ENCODE measurements at places on chromosomes 3 and 15. TPM values are rescaled to one million over a fixed set of nuclear protein-coding genes. Genes with fewer than 3 reads are reported as not detected.
A peak's percentile ranks its signal among the peaks of the same experiment; 100 is the strongest.

GRCh38 chr15:85955501-85956391, 123.9 kb upstream of the AGBL1 start:
- DNase-seq, result no peak

GRCh38 chr15:93459396-93459795, 370.4 kb upstream of the RGMA start:
- no peak for DNase-seq

GRCh38 chr15:56356616-56357015, 8.6 kb upstream of the TEX9 start:
- DNase-seq, result no peak

- DNase-seq, result peak; percentile 72
Observed at GRCh38 chr3:115146418-115147328, at the start of gene ZBTB20. Gene ZBTB20, minus strand, starts transcription at chr3:115147288.

DNA sequence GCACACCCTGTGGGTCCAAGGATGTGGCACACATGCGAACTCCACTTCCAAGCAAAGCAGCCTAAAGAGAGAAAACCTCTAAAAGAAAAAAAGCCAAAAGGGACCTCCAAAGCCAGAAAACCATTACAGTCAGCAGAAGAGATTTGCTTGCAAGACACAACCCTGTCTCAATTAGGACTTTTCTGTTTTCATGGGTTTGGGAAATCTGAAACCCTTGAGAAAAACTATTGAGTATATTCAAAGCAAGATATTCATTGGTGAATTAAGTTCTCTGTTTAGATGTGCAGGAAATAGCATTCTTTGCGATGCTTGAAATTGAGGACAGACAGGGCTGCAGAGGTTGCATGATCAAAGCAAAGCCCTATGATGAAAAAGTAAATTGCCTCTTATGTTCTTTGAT, 10.2 kb upstream of the LDHAL6B start:
- no peak for DNase-seq

DNA sequence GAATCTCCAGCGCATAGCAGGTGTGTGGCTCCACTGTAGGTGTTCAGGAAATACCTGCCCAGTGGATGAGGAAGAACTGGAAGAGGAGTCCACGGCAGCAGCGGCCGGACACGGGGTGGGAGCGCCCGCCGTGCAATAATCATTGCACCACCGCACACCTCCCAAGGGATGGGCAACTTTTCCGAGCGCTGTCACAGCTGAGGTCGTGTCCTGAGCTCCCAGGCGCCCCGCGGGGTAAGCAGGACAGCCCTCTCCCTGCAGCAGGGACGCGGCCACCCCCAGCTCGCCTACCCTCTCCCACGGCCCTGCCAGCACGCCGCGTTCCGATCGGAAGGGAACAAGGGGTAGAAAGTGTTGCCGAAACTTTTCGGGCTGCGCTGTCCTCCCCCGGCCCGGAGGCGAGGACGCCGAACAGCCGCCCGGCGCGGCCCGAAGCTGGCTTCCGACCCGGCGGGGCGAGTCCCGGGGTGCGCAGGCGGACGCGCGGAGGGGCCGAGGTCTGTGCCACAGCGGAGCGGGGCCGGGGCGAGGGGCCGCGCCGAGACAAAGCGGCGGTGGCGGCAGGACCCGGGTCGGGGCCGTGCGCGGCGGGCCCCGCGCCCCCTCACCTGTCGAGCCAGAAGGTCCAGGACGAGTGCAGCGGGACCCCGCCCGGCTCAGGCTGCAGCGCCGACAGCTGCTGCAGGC, 475 bp downstream of the EIF4E3 start:
- DNase-seq, result no peak

DNA sequence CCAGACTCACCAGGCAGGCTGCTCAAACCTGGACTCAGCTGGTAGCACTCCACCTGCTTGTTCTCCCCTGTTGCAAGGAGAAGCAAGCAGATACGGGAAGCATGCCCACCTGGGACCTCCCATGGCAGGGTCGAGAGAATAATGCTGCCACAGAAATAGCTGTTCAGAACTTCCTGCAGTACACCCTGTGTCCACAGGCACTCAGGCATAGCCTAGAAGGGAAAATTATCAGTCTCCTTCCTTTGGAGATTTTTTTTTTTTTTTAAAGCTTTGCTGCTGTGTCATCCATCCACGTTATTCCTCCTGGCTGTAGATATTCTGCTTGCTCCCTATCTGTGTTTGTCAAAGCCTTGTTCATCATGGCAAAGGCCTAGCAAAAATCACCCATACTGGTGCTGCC, 32.7 kb upstream of the RPS17 start:
- no peak for DNase-seq

GRCh38 chr3:176208915-176209314, 988.4 kb downstream of the TBL1XR1 start:
- DNase-seq, result no peak

DNA sequence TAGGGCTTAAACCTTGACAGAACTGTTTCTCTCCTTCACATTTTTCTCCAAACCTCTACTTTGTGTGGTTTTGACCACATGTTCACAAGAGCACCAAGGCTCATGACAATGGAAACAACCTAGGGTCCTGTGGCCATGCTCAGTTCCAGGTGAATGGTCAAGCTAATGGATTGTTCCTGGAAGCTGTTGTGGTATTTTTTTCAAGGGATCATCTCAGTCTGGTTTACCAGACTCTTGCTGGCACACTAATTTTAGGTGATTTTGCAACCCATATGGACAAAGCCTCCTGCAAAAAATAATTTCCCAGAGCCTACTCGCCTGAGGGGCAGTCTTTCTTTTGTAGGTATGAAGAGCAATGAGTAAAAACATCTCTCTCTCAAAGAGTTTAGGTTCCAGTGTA, 67.2 kb downstream of the LSAMP start:
- no peak for DNase-seq

DNA sequence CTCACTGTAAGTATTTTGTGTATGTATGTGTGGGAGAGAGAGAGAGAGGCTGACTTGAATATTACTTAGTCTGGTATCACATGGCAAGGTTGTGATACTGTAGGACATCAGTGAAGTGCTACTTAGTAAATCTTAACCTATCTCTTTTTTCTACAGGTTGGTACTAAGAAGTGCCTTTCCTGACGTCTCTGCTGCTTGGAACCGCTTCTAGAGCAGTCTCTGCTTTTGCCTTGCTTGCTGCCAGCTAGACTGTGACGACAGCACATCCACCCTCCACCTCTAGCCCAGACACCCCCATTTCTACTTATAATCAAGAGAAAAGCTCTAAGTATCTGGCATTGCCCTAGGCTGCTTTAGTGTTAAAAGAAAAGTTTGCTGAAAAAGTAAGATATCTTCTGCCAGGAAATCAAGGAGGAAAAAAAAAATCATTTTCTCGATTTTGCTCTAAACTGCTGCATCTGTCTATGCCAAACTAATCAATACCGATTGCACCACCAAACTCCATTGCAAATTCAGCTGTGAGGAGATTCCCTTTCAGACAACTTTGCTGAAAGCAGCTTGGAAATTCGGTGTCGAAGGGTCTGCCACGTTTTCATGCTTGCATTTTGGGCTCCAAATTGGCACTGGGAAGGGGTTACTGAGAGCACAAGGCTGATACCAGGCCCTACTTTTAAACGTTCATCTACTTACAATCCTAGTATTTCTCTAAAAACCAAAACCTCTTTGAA, 30.7 kb downstream of the MBNL1 start:
- DNase-seq, result peak; percentile 26

DNA sequence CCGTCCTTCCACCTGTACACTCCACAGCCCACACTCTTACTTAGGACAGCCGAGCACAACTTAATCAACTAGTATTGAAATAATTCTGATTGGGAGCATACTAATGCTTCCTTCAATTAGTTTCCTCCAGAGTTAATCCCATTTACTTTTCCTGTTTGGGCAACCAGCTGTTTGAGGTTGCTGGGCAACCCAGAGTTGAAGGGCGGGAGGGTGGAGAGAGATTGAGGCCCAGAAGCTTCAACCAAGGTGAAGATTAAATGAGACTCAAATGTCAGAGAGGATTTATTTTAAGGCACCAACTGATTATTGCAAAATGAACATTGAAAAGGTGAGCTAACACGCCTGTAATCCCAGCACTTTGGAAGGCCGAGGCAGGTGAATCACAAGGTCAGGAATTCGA, 428.5 kb upstream of the SEMA6D start:
- DNase-seq, result no peak

DNA sequence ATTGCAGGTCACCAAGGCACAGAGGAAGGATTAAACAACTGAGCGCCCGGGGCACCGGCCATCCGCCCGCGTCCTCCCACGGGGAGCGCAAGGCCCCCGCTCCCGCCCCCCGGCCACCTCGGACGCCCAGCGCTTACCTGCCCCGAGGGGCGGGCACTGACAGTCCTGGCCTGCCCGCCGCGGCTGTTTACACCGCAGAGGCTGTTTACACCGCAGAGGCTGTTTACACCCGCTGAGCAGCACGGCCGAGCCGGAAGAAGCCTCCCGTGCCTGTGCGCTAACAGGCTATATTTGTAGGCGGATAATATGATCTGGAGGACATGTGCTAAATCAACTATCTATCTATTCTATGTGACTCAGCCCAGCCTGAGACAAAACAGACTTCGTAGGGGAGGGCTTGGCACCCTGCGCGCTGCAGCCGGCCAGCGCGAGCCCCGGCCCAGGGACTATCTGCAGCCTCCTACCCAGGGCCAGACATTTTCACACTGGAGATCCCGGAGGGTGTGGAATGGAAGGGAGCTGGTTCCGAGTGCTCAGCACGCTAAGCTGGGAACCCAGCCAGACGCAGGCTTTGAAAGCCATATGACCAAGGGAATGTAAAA, at the start of gene LRRC2:
Gene LRRC2 (minus strand): TSS at position 263 of the 602 bp plus-strand sequence. CDS start 14,711 bp downstream, outside the sequence.
- DNase-seq, result no peak

- no peak for DNase-seq
Observed at GRCh38 chr3:13610006-13610570, 61.2 kb downstream of the FBLN2 start.

- no peak for DNase-seq
Observed at GRCh38 chr15:98791046-98791701, 142.8 kb downstream of the IGF1R start.

- DNase-seq, result no peak
Observed at GRCh38 chr3:11914651-11915050, 68.0 kb upstream of the TAMM41 start.

GRCh38 chr3:66989860-66990696, 8.0 kb upstream of the KBTBD8 start:
- peak; percentile 71 for DNase-seq

DNA sequence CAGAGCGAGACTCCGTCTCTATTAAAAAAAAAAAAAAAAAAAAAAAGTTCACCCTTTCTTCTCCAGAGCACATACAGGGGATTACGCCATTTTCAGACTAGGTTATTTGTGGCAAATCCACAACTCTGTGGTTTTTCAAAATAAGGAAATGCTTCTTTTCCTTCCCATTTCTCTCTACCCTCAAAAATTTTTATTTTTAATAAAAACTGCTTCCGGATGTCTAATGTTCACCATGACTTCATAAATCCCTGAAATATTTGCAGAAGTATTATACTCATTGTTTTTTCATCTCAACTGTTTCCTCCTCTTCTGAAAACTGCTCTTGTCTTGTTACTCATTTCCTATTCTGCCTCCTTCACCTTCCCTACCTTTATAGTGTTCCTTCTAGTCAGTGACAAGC, 45.0 kb upstream of the SLC12A8 start:
- no peak for DNase-seq

- DNase-seq, result no peak
Observed at GRCh38 chr3:15110206-15110605, 11.3 kb upstream of the RBSN start.

DNA sequence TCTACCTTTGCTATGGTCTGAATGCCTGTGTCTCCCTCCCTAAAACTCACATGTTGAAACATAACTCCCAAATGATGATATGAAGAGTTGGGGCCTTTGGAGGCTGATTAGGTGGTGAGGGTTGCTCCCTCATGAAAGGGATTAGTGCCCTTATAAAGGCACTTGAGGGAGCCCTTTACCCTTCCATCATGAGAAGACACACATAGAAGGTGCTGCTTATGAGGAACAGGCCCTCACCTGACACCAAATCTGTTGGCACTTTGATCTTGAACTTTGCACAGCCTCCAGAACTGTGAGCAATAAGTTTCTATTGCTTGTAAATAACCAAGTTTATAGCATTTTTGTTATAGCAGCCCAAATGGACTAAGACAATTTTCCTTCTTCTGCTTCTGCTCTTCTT, 76.2 kb upstream of the ADAMTS9 start:
- no peak for DNase-seq

DNA sequence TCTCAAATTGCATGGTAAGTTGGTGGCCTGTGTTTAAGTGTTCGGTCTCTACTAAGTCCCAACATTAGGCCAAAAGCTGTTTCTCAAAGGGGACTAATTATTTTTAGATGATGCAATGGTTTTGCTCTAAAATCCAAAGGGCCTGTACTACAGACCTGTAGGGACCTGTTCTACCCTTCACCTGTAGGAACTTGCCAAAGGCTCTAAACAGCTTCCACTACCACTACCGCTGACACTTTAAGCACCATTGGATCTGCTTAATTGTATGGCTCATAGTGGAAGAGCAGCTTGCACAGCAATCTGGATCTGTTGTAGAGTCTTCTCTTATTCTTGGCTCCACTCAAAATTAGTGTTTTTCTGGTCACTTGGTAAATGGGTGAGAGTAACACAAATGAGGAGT, 346.8 kb downstream of the EPHA6 start:
- no peak for DNase-seq

DNA sequence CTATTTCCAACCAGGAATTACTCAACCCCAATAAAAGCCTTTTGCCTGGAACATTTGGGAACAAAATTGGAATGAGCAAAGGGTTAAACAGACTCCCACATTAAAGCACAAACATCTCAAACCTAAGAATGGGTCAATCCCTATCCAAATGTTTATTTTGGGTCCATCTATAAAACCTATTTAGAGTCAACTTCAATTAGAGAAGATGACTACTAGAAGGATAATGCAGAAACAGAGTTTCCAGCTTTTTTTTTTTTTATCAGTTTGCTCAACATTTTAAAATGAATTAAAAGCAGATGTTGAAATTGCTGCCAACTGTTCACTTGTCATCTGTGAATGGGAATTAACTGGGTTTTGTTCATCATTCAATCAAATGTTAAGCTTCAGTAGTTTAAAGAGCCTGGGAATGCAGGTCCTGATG, 4.1 kb upstream of the TBC1D23 start:
- DNase-seq, result no peak

GRCh38 chr3:7518456-7518855, 657.5 kb downstream of the GRM7 start:
- DNase-seq, result no peak

DNA sequence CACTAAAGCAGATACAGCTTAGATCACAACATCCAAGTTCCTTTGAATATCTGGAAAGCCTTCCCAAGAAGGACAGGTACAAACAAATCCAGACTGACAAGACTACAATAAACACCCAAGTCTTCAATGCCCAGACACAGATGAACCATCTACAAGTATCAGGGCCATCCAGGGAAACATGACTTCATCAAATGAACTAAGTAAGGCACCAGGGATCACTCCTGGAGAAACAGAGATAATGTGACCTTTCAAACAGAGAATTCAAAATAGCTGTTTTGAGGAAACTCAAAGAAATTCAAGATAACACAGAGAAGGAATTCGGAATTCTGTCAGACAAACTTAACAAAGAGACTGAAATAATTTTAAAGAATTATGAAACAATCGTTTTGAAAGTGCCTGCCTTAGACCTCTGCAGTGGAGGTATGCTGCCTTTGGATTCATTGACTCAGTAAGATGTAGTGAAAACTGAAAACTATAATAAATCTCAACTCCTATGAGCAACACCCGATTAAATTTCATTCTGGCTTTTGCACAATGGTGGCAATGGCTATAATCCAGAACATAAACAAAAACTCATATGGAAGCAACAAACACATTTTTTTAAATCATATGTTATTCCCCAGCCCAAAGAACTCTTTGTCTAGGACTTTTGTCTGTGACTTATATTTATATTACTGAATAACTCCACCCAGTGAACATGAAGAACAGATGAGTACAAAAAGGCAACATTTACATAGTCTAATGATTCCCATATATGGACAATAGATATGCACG, 12.6 kb upstream of the COL8A1 start:
- DNase-seq, result no peak

CPN2 gene
- not detected for total RNA-seq

TGM4 gene
- total RNA-seq, result not detected

PRICKLE2 gene
- total RNA-seq, result 2.3 TPM

Measured in OCI-LY7 (cell line).